Femur (tissue), 1 donor: ENCODE measurements at places on chromosomes 3 and 15.

DNA sequence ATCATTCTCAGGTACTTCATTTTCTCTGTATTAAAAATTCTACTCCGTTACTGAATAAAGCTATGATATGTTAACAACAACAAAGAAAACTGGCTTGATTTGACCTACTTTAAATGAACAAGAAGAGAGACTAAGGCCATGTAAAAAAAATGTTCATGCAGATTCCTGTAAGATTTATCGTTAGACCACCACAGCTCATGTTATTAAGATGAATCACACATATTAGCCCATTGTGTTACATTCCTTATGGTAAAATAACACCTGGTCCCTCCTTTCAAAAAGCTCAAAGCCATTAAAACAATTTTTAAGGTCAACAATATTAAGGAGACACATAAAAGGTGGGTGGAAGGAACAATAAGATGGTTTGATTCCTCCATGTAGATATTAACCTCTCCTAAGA is 6.3 kb downstream of the THOC7 start:
- no peak for DNase-seq

GRCh38 chr15:79067969-79068368 is 22.6 kb downstream of the RASGRF1 start:
- DNase-seq, result no peak

GRCh38 chr15:67783303-67783702 is 42.0 kb upstream of the SKOR1 start:
- DNase-seq, result no peak

GRCh38 chr3:50491023-50491422 is 12.4 kb downstream of the CACNA2D2 start:
- DNase-seq, result no peak

DNA sequence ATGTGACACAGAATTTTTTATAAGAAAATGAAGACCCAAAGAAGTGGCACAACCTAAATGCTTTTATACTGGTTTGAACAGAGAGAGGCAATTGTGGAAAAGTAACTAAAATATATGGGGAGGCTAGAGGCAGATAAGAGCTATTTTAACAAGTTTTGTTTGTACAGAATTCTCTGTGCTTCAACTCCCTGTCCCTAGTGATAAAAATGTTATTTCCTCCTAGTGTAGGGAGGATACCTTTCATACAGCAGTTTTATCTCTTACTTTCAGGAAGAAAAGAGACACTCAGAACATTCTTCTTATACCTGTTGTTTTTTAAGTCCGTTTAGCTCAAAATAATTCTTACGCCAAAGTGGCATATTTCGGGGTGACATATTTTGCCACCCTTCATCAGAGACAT is 21.2 kb upstream of the ZNF639 start:
- no peak for DNase-seq

DNA sequence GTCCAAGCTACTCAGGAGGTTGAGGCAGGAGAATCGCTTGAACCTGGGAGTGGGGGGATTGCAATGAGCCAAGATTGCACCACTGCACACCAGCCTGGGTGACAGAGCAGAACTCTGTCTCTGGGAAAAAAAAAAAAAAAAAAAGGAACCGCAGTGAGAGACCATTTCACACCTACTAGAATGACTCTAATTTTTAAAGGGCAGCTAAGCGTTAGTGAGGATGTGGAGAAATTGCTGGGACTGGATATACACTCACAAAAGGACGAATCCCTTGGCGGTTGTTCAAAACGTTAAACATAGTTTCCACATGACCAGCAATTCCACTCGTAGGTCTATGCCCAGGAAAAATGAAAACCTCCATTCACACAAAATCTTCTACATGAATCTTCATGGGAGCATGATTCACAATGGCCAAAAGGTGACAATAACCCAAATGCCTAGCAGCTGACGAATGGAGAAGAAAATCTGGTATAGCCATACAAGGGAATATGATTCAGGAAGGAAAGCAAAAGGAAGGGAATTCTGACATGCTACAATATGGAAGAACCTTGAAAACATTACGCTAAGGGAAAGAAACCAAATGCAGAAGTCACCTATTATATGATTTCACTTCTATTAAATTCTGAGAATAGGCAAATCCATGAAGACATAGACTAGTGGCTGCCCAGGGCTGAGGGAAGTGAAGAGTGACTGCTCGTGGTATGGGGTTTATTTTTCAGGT is 127.0 kb downstream of the CHSY1 start:
- DNase-seq, result no peak

DNA sequence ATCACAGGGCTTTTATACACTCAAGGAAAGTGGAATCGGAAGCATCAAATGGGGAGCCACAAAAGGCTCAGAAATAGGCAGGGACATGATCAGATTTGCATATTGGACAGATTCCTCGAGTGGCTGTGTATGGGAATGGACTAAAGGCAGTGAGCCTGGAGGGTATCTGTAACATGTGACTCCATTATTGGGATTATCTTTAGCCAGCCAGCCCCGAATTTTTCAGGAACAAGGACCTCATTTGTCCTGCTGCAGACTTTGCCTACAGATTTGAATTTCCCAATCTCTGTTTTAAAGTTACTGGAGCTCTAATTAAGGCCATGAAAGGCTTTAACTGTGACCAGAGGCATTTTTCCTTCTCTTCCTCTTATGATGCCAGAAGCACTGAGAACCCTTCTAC is 26.9 kb upstream of the EPHB1 start:
- DNase-seq, result no peak

GRCh38 chr3:42988097-42988496 is 9.0 kb downstream of the GASK1A start:
- DNase-seq, result no peak

DNA sequence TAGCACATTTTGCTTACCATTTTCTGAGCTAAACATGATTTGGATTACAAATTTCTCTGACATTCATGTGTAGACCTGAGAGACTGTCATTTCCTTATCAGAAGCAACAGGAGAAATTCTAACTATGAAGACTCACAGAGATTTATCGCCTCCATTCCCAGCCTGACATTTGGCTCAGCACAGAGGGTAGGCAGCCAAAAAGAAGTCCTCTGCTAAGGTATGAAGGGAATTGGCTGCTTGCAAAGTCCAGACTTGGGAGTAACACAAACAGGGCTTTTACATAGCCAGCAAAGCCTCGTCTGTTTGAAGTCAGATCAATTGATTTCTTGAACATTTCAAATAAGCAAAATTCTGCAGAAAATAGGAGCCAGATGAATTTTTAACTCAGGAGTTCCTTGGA is 57.0 kb upstream of the CMSS1 start:
- peak; percentile 36 for DNase-seq

GRCh38 chr15:31365655-31366127 is 39.1 kb downstream of the KLF13 start:
- peak; percentile 83 for DNase-seq

DNA sequence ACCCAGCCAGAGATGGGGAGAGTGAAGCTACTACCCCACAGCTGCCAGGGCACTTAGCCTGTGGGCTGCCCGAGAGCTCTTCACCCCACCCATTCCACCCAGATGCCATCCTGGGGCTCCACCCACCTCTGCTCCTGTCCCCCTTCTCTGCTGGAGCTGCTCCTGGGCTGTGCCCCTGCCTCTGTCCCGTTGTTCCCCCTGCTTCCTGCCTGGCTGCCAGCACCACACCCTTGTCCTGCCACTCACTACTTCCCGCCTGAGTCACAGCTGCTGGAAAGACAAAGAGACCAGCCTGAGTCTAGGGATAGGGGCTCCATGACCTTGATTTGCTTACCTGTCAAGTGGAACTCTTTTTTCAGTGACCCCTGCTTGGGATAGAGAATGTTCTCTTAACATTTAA is 12.4 kb downstream of the GNAI2 start:
- DNase-seq, result no peak

GRCh38 chr3:150132101-150132749 is 161.5 kb upstream of the PFN2 start:
- DNase-seq, result no peak

- no peak for DNase-seq
Measured at GRCh38 chr15:45307230-45307924, 55.3 kb downstream of the SLC28A2 start.

- no peak for DNase-seq
Measured at GRCh38 chr15:61558172-61559136, 329.4 kb upstream of the RORA start.

GRCh38 chr3:174907027-174907426 is 47.9 kb downstream of the NAALADL2 start:
- no peak for DNase-seq

- no peak for DNase-seq
Measured at GRCh38 chr15:83602021-83602420, 51.9 kb upstream of the ADAMTSL3 start.

GRCh38 chr3:197368821-197369220 is 70.4 kb upstream of the DLG1 start:
- DNase-seq, result no peak

DNA sequence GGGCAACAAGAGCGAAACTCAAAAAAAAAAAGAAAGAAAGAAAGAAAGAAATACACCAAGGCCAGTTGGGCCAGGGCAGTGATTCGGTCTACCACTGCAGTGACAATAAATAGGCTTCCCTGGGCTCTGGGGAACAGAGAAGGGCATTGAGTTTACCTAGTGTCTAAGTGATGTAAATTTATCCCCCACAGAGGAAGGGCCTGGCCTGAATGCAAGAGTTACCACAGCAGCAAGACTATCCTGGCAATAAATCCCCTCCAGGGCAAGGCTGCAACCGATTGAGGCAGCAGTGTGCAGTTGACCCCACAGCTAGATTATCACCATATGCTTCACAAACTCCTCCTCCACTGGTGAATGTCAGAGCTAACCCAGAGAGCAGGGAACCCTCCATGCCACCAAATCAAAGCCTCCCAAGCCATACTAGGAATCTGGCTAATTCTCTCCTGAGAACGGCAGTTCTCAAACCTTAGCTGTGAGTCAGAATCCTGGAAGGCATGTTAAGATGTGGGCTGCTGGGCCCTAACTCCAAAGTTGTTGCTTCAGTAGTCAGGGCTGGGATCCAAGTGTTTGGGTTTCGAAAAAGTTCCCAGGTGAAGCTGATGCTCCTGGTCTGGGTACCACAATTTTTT is 64.3 kb upstream of the GATM start:
- no peak for DNase-seq

GRCh38 chr15:92968926-92969651 is 69.0 kb downstream of the CHD2 start:
- DNase-seq, result no peak
